ENCODE measurements at places on chromosomes 7 and 10.

GRCh38 chr7:147982307-147982706, 608.3 kb upstream of the C7orf33 start:
- DNase-seq: no peak

- DNase-seq: no peak
Measured at GRCh38 chr10:120945801-120946302, 94.7 kb downstream of the WDR11 start.

- DNase-seq: no peak
Measured at GRCh38 chr10:124448696-124449169, 1.1 kb downstream of the NKX1-2 start.

GRCh38 chr10:18226336-18226735, 86.1 kb downstream of the CACNB2 start:
- no peak for DNase-seq

DNA sequence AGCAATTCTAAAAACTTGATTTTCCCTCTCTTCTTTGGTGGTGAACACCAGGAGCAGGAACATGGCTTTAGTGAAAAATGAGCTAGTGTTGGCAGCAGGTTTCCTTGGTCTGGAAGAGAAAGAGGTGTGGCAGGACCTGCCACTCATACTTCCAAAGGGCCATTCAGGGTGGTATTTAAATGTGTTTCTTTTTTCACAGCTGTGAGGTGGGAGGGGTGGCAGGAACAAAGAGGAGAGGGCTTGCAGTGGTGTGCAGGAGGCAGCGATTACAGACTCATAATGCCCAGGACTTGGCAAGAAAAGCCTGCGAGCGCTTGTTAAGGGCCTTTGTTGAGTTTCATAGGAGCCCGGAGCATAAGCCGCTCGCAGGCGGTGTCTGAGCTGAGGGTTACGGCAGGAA, 36.8 kb downstream of the WIPF3 start:
- DNase-seq: no peak

DNA sequence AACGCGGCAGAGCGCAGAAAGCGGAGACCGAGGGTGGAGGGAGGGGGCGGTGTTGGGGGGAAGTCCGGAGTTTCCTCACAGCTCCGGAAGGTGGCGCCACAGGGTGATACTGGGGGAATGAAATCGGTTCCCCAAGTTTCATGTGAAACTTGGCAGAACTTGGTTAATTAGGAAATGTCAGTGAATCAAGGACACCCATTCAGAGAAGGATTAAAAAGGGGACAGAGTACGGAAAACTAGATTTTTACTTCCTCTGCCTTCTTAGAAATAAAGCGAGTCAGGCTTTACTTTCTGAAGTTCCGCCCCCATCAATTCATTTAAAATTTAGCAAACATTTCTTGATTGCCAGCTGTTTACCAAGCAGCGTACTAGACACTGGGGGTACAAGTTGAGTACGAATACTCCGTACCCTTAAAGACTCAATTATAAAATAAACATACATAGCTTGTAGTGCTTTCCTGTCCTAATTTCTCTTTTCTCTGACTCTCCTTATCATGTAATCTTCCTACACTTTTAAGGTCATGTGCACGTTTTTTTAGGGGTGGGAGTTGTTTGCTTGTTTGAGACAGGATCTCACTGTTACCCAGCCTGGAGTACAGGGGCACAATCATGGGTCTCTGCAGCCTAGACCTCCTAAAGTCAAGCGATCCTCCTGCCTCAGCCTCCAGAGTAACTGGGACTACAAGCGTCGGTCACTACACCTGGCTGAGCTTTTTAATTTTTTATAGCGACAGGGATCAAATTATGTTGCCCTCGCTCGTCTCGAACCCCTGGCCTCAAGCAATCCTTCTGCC, 644 bp upstream of the ABI1 start:
- no peak for DNase-seq

DNA sequence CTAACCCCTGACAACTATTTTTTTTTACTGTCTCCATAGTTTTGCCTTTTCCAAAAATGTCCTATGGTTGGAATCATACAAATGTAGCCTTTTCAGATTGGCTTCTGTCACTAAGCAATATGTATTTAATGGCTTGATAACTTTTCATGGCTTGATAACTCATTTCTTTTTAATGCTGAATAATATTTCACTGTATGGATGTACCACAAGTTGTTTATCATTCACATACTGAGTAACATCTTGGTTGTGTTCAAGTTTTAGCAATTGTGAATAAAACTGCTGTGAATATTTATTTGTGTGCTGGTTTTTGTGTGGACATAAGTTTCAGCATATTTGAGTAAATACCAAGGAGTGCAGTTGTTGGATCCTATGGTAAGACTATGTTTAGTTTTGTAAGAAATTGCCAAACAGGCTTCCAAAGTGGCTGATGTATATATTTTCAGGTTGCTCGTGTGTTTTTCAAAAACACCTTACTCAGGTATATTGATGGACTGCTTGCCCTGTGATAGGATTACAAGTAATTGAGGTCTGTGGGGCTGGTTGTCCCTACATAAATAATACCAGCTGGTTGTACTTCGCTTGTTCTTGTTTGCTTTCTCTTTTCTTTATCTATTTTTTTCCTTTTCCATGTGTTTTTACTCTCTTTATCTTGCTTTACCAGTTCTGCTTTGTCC, 23.0 kb downstream of the NRF1 start:
- DNase-seq: no peak

DNA sequence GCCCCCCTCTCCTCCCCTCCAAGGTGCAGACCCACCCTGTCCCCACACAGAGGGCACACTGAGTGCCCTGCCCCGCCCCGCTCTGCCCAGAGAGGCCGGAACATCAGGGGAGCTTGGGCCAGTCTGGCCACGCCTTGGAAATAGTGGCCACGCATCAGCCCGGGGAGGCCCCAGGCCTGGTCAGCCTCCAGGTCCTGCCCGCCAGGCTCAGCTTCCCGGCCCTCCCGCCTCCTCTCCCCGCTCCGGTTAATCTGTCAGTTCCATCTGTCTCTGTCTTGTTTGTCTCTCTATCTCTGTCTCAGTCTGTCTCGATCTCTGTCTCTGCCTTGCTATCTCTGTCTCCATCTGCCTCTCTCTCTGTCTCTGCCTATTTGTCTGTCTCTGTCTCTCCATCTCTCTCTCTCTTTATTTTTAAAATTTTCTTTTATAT, 28.9 kb upstream of the TNRC18 start:
- no peak for DNase-seq

DNA sequence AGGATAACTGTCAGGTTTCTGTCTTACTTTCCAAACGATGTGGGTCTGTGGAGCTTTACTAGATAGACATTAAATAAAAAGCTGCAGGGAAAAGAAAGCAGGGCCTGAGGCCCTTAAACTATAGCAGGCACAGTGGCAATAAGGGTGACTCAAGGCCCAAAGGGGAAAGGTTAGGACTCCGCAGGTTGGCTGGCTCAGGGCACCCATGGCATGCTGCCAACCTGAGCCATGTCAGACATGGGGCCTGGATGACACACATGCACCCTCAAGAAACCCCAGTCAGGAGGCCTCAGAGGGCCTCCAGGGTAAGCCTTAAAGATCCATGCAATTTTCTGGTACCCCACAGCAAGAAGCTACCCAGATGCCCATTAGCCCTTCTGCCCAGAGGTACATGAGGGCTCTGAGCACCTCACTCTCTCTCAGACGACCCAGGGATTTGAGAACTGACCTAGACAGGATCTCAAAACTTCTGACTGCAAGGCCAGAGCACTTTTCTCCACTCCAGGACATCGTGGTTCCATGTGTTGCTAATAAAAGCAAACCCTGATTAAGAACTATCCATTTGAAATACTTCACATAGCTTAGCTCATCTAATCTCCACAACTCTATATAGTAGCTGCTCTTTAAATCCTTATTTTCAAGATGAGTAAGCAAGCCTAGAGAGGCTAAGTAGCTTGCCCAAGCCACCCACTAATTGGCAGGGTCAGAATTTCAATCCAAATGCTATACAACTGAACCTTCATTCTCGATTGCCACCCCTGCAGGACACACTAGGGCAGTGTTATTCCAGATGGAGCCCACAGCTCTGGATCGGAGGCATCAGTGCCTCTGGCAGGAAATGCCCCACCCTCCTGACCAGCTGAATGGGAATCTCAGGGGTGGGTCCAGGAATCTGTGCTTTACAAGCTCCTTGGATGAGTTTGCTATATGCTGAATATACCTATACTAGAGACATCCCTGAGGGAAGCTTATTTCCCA, 132.5 kb upstream of the EFCAB10 start:
- DNase-seq: no peak

- DNase-seq: no peak
Measured at GRCh38 chr10:35386594-35387174, 50.4 kb downstream of the CCNY start.
